Bronchus fibroblast of lung (primary cell): ENCODE measurements at places on chromosomes 2 and 18. TPM values are rescaled to one million over a fixed set of nuclear protein-coding genes. Genes with fewer than 3 reads are reported as not detected.

EPB41L3 gene
- 34.5 and 36.8 TPM in 2 replicates for total RNA-seq

L3MBTL4 gene
- total RNA-seq: under 0.01 TPM in 2 replicates

ACADL gene
- total RNA-seq: under 0.01 TPM in 1 of 2 replicates, not detected in the other

CIAO1 gene
- total RNA-seq: 106 and 116 TPM in 2 replicates

ANTXR1 gene
- 23.8 and 24.5 TPM in 2 replicates for total RNA-seq

FOXD4L1 gene
- not detected in 2 replicates for total RNA-seq

TACR1 gene
- total RNA-seq: not detected in 2 replicates

KIF5C gene
- total RNA-seq: 0.45 and 0.50 TPM in 2 replicates

SIX2 gene
- total RNA-seq: under 0.01 and 0.17 TPM in 2 replicates

VWC2L gene
- not detected in 2 replicates for total RNA-seq

ZNF385B gene
- not detected in 2 replicates for total RNA-seq

PRSS56 gene
- not detected in 2 replicates for total RNA-seq

SLC30A3 gene
- total RNA-seq: 0.15 and 0.34 TPM in 2 replicates

ALK gene
- total RNA-seq: not detected in 2 replicates

ZNF892 gene
- 2.2 and 2.8 TPM in 2 replicates for total RNA-seq

TMX3 gene
- 26.5 and 34.1 TPM in 2 replicates for total RNA-seq

PLB1 gene
- total RNA-seq: 0.34 and 1.5 TPM in 2 replicates

ERMN gene
- total RNA-seq: not detected in 2 replicates

SP3 gene
- 75.0 and 77.7 TPM in 2 replicates for total RNA-seq
